ENCODE measurements at places on chromosomes 5 and 9.

GRCh38 chr5:499233-500209, 24.7 kb downstream of the SLC9A3 start:
- no peak for DNase-seq

DNA sequence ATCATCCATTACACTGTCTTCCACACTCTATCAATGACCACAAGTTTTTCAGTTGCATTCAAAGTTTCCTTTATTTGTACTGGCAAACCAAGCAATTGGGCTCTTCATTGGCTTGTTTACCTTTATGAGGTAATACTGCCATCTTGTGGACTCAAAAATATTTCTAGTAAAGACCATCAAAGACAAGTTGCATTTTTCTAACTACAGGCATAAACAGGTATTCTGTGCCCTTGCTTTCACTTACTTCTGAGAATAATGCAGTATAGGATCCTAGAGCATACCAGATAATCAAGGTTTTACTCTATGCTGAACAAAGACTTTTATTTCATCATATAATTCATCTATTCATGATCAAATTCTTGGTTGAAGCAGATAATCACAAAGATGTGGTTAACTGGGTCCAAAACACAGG, 173.7 kb upstream of the POU5F2 start:
- no peak for DNase-seq

DNA sequence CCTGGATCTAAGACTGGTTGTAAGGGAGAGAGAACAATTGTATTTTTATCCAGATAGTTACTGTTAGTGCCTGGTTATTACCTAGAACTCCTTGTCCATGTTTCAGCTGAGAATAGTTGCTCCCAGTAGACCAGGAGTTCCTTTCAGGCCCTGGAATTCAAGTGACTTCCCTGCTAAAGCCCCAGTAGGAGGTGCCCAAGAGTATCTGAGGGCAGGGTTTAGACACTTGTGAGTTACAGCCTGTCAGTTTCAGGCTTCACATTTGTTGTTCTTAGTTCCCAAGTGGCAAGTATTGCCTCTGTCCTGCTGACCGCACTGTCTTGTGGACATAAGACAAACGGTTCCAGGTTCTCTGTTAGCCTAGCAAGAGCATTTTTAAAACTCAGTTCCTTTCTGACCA, 743.9 kb upstream of the SEMA6A start:
- DNase-seq: no peak

- DNase-seq: no peak
These were observed 17.4 kb downstream of the CDC42SE2 start for GRCh38 chr5:131281133-131281867.

DNA sequence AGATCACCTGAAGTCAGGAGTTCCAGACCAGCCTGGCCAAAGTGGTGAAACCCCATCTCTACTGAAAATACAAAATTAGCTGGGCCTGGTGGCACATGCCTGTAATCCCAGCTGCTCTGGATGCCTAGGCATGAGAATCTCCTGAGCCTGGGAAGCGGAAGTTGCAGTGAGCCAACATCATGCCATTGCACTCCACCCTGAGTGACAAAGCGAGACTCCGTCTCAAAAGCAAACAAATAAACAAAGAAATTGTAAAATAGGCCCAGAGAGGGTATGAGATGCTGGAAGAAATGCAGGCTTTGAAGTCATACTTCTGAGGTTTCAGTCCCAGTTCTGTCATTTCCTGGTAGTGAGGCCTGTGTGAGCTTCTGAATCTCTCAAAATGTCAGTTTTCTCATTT, 5.3 kb upstream of the ARHGEF37 start:
- no peak for DNase-seq

GRCh38 chr5:177448244-177448950, 1.8 kb downstream of the PRR7 start:
- no peak for DNase-seq

DNA sequence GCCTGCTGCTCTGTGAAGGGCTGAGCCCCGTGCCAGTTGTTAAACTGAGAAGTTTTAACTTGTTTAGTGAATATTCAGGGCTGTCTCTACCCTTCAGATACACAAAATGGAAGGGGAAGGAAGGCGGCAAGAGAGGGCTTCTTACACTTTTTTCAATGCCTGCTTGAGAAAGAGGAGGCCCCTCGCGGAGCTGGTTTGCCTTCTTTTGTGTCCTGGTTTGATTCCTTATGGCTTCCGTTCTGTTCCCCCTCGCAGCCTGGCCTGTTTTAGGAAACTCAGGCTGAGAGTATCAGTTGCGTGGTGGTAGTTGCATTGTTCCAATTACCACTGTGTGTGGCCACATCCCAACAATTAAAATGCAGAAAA, 1.0 kb downstream of the FAM53C start:
- peak; percentile 14 for DNase-seq

DNA sequence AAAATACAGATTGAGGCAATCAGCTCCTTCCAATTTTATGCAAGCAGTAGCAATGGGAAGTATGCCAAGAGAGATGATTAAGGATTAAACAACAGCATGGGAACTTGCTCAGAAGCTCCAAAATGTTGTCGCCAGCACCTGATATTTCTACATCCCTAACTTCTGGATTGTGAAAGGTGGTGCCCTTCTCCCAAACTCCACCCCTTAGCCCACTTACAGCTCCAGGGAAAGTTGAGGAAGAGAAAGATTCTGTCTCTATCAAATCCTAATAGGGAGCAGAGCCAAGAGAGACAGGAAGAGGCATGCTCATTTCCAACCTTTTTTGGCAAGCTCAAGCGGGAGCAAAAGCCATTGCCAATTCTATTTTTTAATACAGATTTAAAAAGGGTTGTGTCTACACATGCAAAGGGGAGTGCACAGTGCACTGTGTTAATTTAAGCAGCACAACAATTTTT, 92.4 kb upstream of the NR3C1 start:
- DNase-seq: no peak

- DNase-seq: no peak
These were observed 9.6 kb upstream of the CCDC171 start for GRCh38 chr9:15543047-15543813.

DNA sequence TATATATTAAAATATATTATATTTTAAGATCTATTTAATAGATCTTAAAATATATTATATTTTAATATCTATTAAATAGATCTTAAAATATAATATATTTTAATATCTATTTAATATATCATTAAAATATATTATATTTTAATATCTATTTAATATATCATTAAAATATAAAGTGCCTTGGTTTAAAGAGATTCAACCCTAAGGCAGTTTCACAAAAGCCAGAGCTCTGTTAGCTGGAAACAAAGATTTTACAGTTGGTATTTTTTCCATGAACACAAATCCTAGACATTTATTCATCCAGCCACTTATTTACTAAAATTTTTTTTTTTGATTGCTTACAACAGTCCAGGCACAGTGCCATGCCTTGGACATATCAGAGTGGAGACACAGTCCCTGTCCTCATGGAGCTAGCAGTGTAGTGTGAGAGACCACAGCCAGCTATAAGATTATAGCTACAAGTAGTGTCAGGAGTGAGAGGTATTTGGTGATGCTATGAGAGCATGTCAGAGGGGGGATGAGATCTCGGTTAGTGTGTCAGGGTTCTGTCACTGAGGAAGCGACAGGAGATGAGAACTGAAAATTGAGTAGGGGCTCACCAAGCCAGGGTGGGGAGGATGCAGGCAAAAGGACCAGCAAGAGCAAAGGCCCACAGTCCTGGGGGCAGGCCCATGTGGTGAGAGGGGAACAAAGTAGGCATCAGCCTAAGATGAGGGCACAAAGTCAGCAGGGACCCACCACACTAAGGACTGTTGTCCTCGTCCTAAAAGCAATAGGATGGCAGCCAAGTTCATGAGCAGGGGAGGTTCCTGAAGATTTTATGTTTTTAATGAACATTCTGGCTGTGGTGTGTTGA, 74.5 kb downstream of the FBXO38 start:
- DNase-seq: no peak

DNA sequence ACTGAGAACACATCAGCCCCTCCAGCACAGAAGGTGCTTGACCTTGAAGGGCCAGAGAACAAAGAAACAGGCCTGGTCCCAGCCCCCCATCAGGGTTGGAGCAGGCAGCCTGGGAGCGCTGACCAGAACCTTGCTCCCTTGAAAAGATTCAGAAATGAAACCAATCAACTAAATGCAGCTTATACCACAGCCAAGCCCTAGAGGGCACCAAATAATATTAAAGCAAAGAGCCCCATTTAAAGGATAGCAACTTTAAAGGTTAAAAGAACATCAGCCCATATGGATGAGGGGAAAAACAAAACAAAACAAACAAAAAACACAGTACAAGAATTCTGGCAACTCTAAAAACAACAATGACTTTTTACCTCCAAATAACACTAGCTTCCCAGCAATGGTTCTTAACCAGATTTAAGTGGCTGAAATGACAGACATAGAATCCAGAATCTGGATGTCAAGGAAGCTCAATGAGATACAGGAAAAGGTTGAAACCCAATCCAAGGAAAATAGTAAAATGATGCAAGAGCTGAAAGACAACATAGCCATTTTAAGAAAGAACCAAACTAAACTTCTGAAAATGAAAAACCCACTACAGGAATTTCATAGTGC, 471.9 kb downstream of the MTRR start:
- DNase-seq: no peak

- DNase-seq: no peak
These were observed 502.7 kb upstream of the KLF4 start for GRCh38 chr9:107992271-107992670.

DNA sequence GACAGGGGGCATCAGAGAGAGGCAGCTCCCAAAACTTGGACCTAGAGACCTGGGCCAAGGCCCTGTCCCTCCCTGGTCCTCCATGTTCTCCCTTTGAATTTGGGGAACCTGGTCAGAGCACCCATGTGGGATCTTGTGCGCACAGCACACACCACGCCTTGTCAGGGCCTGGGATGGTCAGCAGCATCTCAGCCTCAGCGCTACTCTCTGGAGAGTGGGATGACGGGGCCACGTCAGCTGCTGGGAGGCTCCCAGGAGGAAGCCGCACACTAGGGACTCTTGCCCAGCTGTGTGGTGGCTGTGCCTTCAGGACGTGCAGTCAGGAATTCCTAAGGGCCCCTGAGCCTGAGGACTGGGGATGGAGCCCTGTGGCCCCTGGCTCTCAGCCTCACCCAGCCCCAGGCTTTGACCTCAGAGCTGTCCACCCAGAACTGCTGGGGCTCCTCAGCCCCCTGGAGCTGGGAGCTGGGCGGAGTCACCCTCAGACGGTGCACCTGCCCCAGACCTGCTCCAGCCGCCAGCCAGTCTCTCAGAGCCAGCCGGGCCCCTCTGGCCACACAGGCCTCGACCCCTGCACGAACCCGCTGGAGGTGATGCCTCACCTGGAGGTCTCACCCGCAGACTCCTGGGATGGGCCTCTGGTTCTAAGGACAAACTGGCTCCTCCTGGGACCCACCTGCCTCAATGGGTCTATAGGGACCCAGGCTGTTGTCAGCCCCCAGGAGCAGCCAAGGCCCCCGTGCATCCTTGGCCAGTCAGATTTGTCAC, 38.3 kb upstream of the EGFL7 start:
- no peak for DNase-seq

GRCh38 chr5:76532052-76532451, 91.2 kb downstream of the F2RL2 start:
- no peak for DNase-seq

- DNase-seq: no peak
These were observed 3.9 kb upstream of the NFIB start for GRCh38 chr9:14317667-14318320.

- DNase-seq: no peak
These were observed 288.7 kb downstream of the ZSWIM6 start for GRCh38 chr5:61620699-61621182.

GRCh38 chr5:104266161-104266560, 703.6 kb upstream of the NUDT12 start:
- DNase-seq: no peak

- DNase-seq: no peak
These were observed 979 bp downstream of the PCDHGA12 start for GRCh38 chr5:141431286-141431685.

- DNase-seq: no peak
These were observed 15.4 kb downstream of the FAM78A start for GRCh38 chr9:131260751-131261452.

- DNase-seq: no peak
These were observed 310.7 kb downstream of the RAB3C start for GRCh38 chr5:58893551-58893950.

GRCh38 chr5:170612256-170612678, 108.4 kb downstream of the KCNIP1 start:
- DNase-seq: no peak

- DNase-seq: no peak
These were observed 40.9 kb downstream of the ZNF608 start for GRCh38 chr5:124705577-124705976.

DNA sequence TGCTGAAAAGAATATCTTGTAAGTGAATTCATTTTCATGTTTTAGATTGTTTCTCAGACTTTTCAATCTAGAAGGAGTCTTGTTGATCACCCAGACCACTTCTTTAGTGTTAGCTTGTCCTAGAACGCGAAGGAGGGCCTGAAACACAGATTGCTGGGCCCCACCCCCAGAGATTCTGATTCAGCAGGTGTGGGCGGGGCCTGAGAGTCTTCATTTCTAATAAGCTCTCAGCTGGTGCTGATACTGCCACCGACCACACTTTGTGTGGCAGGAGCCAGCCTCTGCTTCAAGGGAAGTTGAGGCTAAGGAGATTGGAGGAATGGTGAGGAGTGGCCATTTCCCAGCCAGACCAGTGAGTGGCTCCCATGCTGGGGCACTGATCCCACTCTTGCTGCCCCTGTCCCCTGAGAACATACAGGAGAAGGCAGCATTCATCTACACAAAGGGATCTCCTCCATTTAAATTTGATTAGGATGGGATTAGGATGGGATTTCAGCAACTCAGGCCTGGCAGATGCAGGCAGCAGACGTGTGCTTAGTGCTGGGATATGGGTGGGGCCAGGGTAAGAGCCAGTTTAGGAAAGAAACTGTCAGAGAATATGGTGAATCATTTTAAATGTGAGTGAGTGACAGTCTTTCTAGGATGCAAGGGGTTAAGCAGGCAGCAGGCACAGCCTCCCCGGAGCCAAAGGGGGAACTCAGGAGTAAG, 35.9 kb downstream of the ZNF618 start:
- DNase-seq: no peak

GRCh38 chr5:173839117-173839713, 48.9 kb upstream of the CPEB4 start:
- no peak for DNase-seq

- DNase-seq: no peak
These were observed 255.2 kb downstream of the DEPDC1B start for GRCh38 chr5:60444661-60445360.

DNA sequence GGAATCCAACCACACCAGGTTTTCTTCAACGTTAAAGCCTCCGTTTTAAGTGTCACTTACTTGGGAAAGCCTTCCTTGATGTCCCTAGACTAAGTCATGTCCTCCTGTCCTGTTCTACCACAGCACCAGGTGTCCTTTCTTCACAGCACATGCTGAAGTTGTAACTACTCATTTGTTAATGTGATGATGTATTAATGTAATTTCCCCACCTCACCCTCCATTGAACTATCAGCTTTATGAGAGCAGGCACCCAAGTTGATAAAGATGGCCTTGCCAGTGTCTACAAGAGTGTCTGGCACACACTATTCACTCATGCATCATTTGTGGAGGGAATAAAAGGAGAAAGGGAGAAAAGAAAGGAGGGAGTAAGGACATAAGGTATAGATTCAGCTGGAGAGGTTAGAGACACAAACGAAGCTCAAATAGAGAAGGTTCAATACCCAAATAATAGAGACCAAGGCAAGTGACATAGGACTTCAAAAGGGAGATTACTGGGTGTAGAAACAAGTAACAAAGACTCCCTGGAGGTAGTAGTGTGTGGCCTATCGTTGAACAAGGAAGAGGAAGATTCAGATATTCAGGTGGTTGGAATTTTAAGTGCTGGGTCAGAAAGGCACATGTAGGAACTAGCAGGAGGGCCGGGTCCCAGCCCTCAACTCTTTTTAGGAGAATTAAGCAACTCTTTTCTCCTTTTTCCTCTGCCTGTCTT, 6.6 kb downstream of the ITK start:
- DNase-seq: no peak

- no peak for DNase-seq
These were observed 104.1 kb upstream of the ZNF462 start for GRCh38 chr9:106758911-106759310.

All from Calu3 (cell line).